ENCODE measurements at places on chromosomes 3 and 15. TPM values are rescaled to one million over a fixed set of nuclear protein-coding genes. Genes with fewer than 3 reads are reported as not detected.
A peak's percentile ranks its signal among the peaks of the same experiment; 100 is the strongest.

DNA sequence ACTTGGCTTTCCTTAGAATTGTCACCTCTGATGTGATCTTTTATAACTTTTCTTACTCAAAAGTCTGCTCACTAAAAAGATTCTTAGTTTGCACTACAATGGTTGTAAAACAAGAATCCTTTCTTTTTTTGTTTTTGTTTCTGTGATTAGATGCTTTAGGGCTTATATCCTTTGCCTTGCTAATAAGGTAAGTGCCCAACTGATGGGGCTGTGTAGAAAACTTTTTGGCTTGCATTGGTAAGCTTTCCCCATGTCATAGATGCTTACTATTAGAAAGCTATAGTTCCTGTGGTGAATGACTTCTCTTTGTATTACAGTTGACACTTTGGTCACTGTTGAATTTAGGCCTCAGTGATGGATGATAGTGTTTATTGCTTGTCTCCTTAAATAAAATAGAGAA is 5.1 kb downstream of the ABHD5 start:
- DNase-seq, result no peak

RGMA gene
- total RNA-seq, result 0.42 TPM

GRCh38 chr3:17025594-17026139 is 140.9 kb downstream of the PLCL2 start:
- no peak for DNase-seq

TMEM212 gene
- total RNA-seq, result not detected

DNA sequence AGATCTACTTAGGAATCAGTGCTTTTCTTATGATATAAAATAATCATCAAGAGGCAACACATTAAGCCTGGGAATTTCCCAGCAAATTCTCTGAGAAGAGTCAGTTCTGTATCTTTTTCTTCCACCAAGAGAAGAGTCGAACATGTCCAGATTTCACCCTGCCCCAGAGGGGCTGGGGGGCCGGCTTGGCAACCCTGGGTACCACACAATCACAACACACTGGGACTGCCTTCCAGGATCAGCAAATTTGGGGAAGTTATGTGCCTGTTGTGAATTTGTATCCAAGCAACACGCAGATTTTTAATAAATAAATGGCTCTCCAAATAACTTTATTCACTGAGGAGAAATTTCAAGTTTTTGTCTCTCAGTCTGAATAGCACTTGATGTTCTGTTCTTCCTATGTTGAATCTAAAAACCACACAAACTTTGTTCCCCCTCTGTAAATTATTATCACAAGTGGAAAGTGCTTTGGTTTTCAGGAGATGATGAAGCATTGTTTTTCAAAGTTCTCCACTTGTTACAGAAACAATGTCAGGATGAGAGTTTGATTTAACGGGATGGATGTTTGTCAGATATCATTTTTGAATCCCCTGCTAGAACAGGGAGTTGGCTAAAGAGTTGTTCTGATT is 357.2 kb downstream of the ZNF385D start:
- no peak for DNase-seq

SLC28A2 gene
- not detected for total RNA-seq

- DNase-seq, result no peak
These were observed 36.7 kb downstream of the CCDC33 start for GRCh38 chr15:74272812-74273211.

- DNase-seq, result no peak
These were observed 222.8 kb upstream of the TOPAZ1 start for GRCh38 chr3:44018926-44019325.

GRCh38 chr15:87849181-87849580 is 407.4 kb downstream of the NTRK3 start:
- DNase-seq, result no peak

DNA sequence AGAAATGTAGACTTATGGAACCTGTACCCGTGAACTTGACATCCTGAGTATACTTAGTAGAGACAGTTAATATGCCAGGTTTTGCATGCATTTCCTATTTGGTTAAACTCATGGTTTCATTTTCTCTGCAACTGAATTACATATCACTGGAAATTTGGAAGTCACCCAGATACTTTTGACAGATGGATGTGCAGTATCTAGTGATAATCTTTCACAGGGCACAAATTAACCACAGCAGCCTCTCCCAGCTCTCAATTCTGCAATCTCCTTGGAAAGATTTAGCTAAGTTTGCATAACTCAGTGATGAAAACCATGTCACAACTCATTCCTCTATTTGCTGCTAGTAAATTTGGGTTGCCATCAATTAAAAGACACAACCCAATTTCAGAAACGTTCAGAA is 162.3 kb upstream of the TPM1 start:
- DNase-seq, result no peak

DNA sequence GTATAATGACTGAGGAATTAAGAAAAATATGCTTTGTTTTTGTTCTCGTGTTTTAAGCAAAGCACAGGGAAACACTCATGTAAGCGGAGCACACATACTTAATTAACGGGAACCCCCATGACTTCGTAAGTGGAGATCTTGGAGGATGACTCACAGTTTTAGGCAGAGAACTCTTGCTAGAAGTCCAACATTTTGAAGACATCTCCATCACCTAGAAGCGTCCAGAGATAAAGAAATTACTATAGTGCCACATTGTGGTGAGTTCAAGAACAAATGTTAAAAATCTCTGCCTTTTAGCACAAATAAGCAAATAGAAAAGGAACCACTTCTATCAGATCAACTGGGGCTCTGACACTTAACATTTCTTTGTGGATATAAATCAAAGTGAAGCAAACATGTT is 194.1 kb upstream of the ARHGEF26 start:
- peak; percentile 19 for DNase-seq

GRCh38 chr3:139893267-139893962 is 41.6 kb upstream of the CLSTN2 start:
- DNase-seq, result no peak

DNA sequence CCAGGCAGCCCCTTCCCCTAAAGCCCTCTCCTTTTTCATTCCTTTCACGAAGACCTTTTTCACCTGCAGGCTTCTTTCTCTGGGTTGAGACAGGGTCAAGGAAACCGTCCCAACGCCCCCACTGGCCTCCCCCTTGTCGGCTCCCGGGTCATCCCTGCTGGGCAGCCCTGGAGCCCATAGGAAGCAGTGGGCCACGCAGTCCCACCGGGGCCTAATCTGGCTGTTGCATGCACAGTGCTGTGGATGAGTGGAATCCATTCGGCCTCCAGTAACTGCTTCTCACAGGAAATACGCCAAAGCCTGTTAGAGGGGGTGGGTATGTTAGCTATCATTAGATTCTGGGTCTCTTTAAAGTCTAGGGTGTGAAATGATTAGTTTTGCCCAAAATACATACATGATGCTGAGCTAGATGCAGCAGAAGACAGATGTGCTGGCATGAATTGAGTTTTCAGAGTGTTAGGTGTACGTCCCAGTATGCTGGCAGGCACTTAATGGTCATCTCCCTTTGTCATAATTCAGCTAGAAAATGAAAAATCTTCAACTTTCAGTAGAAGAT is 16.6 kb downstream of the LYSMD4 start:
- no peak for DNase-seq

HYPK gene
- total RNA-seq, result 10.5 TPM

GRCh38 chr3:49620728-49621127 is 53.4 kb upstream of the APEH start:
- no peak for DNase-seq

GRCh38 chr3:42685891-42686820 is 819 bp downstream of the KLHL40 start:
- DNase-seq, result no peak

- no peak for DNase-seq
These were observed 15.7 kb upstream of the ETV5 start for GRCh38 chr3:186124592-186124991.

- DNase-seq, result peak; percentile 7
These were observed 29.5 kb downstream of the AGTR1 start for GRCh38 chr3:148727231-148727630.

GRCh38 chr3:52444860-52445793 is at the start of gene SEMA3G:
TSS of gene SEMA3G (minus strand) at chr3:52445103. CDS start at chr3:52445027, 76 bp downstream.
- peak; percentile 42 for DNase-seq

ECE2 gene
- total RNA-seq, result not detected

DNA sequence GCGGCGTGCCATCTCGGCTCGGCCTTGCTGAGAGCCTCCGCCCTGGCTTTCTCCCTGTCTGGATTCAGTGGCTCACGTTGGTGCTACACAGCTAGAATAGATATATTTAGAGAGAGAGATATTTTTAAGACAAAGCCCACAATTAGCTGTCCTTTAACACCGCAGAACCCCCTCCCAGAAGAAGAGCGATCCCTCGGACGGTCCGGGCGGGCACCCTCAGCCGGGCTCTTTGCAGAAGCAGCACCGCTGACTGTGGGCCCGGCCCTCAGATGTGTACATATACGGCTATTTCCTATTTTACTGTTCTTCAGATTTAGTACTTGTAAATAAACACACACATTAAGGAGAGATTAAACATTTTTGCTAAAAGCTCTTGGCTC is 54.1 kb downstream of the PLXNA1 start:
- no peak for DNase-seq

- DNase-seq, result no peak
These were observed 54.7 kb downstream of the LRRC28 start for GRCh38 chr15:99305761-99306505.

TRIM42 gene
- total RNA-seq, result not detected

ETV5 gene
- 51.4 TPM for total RNA-seq

GRCh38 chr15:80252121-80252518 is at the start of gene CTXND1:
TSS of gene CTXND1 (minus strand) at chr15:80252213. CDS start at chr15:80201949, 50,264 bp downstream.
- DNase-seq, result no peak

DNA sequence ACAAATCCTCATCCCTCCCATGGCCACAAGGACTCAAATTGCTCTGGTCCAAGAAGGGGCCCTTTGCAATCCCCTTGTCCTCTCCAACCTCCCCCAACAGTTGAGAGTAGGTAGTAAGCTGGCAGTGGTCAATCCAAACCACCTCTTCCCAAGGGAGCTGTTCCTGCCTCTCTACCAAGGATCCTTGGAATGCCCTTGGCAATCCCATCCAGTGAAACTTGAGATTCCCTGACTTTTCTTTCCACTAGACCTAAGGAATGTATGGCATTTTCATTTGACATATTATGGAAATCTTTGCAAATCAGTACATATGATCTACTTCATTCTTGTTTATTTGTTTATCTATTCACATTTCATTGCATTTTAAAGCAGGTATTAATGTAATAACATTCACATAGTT is 4.8 kb upstream of the RBP2 start:
- DNase-seq, result no peak

- no peak for DNase-seq
These were observed 68.1 kb downstream of the PFN2 start for GRCh38 chr3:149902498-149903139.

- no peak for DNase-seq
These were observed 26.6 kb upstream of the TAFA4 start for GRCh38 chr3:68958932-68959331.

DNA sequence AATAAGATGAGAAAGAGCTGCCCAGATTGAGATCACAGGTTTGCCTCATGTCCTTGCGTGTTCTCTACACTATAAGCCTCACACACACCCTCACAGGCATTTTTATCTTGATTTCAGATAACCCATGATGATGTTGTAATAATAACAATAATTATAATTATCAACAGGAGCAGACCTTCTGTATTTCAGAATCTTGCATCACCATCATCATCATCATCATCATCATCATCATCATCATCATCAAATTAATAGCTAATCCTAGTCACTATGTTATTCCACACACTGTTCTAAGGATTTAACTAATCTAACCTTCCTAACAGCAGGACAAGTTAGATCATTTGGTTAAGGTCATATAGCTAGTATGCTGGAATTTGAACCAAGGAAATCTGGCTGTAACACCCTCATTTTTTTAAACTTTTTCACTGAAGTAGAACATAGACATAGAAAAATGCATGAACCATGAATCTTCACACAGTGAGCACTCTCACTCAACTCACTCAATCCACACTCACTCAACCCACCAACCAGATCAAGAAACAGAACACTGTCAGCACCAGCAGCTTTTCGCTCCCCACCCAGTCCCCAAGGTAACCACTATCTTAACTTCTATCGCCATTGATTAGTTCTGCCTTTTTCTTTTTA is 1.8 kb upstream of the SH2D7 start:
- no peak for DNase-seq

AMIGO3 gene
- total RNA-seq, result not detected

DNA sequence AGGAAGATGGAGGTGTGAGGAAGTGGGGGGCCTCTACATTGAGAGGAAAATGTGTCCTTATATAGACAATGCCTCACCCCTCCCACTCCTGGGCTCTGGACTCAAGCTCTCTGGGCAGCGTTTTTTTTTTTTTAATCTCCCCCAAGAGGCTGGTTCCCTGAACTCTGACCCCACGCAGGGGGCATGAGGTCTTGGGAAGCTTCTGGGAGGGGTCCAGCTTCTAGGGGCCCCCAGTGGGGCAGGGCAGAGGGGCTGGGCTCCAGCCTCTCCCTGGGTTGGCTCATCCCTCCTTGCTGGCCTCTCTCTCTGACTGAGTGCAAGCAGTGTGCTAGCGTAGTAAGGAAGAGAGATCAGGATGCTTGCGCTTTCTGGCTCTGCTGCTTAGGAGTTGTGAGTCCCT is 101.4 kb upstream of the HACD2 start:
- no peak for DNase-seq

DNA sequence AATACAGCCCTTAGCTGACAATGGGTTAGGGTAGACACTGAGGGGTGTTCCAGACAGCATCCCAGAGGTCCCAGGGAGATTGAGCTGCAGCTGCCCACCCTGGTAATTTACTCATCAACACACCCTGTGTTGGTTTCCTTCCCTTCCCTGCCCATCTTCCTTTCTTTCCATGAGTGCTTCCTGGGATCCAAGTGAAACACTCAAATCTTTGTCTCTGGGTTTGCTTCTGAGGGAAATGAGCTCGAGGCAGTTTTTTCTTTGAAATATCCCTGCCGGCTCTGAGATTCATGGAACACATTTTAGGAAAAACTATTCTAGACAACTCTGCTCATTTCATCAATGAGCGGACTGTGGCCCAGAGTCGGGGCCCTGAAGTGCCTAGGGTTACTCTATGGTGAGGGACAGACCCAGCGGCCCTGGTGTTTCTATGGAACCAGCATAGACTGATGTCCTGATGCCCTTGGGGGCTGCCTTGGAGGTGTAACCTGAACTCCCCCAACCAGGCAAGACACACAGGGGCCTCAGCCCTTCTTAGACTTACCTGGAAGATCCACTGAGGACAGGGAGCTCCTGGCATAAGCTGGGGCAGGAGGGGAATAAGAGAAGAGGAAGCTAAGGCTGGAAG is 14.9 kb upstream of the CSRNP1 start:
- no peak for DNase-seq

GRCh38 chr3:32684029-32684799 is 774 bp upstream of the CNOT10 start:
- no peak for DNase-seq

DNA sequence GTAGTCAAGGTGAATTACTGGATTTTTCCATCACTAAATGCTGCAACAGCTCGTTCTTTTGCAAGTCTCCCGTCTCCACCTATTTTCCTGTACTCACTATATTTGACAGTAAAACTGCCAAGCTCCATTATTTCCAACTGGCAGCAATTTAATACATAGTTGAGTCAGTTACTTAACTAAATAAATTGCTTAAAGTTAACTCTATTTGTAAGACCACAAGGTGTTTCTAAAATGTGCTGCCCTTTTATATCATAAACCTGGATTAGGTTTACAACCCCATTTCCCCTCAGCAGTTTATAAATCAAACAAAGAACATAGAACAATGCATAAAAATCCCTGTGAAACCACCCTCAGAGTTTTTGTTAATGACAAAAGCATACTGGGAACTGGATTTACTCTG is 211.4 kb upstream of the DPH6 start:
- no peak for DNase-seq

PTPRG gene
- total RNA-seq, result 25.5 TPM

- no peak for DNase-seq
These were observed 178.3 kb upstream of the PLSCR5 start for GRCh38 chr3:146783446-146783845.

Data from NCI-H460 (cell line).